ENCODE measurements at places on chromosomes 13 and 19. TPM values are rescaled to one million over a fixed set of nuclear protein-coding genes. Genes with fewer than 3 reads are reported as not detected.
A peak's percentile ranks its signal among the peaks of the same experiment; 100 is the strongest.

DNA sequence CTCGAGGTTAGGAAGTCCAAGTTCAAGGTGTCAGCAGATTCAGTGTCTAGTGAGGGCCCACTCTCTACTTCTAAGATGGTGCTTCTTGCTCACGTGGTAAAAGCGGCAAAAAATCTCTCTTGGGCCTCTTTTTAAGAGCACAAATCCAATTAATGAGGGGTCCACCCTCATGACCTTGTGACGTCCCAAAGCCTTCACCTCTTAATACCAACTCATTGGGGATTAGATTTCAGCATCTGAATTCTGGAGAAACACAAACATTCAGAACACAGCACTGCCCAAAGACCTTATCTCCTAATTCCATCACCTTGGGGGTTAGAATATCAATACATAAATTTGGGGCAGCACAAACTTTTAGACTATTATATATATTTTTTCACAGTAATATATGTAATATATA, 146.4 kb upstream of the GPC6 start:
- no peaks in the 10 kb centered on the region for H3K4me1 ChIP-seq
- H3K27ac ChIP-seq = no peak overlapping the region
- H3K4me3 ChIP-seq = no peak overlapping the region
- H3K27me3 ChIP-seq = no peaks in the 10 kb centered on the region
- no peak for DNase-seq

DNA sequence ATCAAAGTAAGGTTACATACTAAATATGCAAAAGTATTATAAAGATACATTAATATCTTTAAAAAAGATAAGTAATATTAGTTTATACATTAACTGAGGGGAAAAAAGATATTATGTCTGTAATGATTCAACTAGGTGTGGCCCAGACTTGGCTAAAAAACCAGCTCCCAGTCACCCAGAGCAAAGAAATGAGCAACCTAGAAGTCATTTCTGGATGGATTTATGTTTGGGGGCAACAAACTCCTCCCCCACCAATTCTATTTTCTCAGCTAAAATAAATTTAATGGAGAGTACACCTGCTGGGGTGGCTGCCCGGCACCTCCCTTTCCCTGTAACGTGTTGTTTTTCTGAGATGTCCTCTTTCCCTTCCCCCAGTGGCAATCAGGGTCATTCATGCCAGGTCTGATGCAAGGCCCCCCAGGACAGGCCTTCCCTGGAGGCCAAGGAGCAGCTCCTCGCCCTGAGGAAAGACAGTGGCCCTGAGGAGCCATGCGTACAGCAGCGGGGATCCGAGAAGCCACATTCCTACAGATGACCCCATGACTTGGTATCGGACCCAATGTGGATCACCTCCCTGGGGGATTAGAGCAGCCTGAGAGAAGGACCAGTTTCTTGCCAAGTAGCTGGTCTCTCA, 78.6 kb upstream of the DOCK9 start:
- no peak overlapping the region for H3K27ac ChIP-seq
- peaks cover 18% of the 10 kb centered on the region for H3K36me3 ChIP-seq
- no peaks in the 10 kb centered on the region for H3K27me3 ChIP-seq
- no peak for DNase-seq
- peaks cover 61% of the 10 kb centered on the region for H3K4me1 ChIP-seq

DNA sequence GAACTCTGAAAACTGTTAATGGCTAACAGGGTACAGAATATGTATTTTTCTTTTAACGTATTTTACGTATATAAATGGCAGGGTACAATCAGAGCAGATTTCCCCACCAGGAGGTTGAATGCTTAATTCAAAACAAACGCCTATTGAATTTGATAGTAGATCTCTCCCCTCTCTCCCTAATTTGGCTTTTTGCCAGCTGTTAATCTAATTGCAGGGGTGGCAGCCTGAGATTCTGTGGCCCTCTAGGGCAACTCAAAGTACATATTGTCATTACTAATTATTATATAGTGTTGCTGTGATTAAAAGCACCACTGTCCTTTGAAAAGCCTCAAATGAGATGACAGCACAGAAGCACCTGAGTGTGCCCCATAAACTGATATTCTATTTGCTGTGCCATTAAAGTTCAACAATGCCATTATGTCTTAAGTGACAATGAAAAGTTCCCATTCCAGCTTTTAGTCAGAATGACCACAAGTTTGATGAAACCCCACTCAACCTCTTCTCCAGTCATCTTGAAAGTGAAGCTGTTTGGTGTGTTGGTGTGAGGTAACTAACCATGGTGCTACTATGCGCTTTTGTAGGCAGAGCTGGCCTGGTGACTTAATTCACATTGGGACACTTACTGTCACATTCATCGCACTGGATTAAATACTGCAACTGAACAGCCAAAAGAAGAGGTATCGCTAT, 351.4 kb downstream of the KCNRG start:
- H3K27me3 ChIP-seq = peaks cover 47% of the 10 kb centered on the region
- DNase-seq = peak; percentile 84
- peaks cover 34% of the 10 kb centered on the region for H3K4me1 ChIP-seq
- H3K4me3 ChIP-seq = peak overlapping the region; percentile 68
- H3K27ac ChIP-seq = peak overlapping the region; percentile 84
- no peaks in the 10 kb centered on the region for H3K36me3 ChIP-seq

DNA sequence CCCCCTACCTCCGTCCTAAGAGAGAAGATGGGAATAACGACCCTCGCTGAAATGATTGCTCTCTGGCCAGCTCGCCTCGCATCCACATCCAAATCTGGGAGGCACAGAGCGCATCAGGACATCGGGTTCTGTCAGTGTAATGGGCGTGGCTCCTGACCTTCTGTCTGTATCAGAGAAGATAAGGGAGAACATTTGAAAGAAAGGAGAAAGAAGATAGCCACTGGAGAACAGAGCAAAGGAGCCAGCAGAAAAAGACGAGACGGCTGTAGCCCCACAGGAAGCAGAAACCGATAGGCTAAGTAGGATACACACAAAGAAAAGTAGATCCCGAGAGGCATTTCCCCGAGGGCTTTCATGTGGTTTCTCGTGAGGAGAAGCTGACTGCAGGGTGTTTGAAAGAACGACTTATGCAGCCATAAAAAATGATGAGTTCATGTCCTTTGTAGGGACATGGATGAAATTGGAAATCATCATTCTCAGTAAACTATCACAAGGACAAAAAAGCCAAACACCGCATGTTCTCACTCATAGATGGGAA, 14.0 kb upstream of the GJB2 start:
- H3K27me3 ChIP-seq = peaks cover 18% of the 10 kb centered on the region
- DNase-seq = peak; percentile 47
- no peaks in the 10 kb centered on the region for H3K36me3 ChIP-seq

DNA sequence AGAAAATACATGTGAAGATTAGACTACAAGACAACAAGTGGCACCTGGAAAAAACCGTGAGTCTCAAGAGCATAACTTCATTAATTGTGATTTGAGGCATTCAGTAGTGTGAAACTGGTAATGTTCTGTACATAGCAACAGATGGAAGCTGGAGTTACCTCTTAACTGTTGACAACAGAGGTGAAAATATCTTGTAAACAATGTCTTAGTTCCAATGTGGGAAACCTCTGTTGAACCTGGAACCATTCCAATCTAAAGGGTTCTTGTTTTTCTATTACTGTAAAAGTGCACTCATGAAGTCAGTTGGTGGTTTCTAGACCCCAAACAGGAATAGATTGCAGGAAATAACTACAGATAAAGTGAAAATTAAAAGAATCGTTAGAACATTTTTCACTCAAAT, 728.4 kb downstream of the SLITRK1 start:
- no peak overlapping the region for H3K27ac ChIP-seq
- no peaks in the 10 kb centered on the region for H3K27me3 ChIP-seq
- no peaks in the 10 kb centered on the region for H3K4me1 ChIP-seq
- no peaks in the 10 kb centered on the region for H3K36me3 ChIP-seq

DNA sequence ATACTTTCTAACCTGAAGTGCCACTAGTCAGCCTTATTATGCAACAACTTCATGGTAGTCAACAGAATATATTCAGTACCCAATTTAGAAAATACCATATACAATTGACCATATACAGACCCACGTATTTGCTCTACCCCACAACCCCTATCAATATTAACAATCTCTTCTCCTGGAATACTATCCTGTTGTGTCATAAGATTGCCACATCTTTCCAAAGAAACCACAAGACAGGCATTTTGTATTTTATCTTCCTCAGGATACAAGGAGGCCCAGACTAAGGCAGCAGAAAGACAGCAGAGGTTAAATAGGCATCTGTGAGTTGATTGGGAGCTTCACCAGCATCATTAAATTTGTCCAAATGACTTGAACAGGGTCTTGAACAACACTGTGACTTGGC, 4.5 kb downstream of the SPART start:
- peaks cover 20% of the 10 kb centered on the region for H3K4me1 ChIP-seq
- no peak overlapping the region for H3K4me3 ChIP-seq
- no peaks in the 10 kb centered on the region for H3K27me3 ChIP-seq
- DNase-seq = no peak

DNA sequence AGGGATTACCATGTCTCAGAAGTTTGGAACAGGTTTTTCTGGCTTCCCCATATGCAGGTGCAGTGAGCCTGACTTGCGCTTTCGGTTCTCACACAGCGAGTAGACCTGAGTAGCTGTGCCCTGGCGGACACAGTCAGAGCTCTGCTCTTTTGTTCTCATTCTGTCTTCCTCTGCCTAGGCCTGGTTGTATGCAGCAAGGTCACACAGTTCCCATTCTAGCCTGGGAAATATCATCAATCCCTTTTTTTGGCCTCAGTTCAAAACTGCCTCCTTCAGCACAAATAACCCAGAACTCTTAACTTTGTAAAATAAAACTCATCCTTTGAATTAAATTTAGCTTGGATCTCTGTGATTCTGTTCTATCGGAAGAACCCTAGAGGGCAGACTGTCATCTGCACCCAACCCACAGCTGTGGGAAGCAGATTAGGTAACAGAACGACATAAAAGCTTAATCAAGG, 10.2 kb downstream of the OXGR1 start:
- H3K27me3 ChIP-seq = peaks cover 6% of the 10 kb centered on the region
- H3K36me3 ChIP-seq = no peaks in the 10 kb centered on the region
- peak; percentile 61 for DNase-seq
- no peak overlapping the region for H3K27ac ChIP-seq

DNA sequence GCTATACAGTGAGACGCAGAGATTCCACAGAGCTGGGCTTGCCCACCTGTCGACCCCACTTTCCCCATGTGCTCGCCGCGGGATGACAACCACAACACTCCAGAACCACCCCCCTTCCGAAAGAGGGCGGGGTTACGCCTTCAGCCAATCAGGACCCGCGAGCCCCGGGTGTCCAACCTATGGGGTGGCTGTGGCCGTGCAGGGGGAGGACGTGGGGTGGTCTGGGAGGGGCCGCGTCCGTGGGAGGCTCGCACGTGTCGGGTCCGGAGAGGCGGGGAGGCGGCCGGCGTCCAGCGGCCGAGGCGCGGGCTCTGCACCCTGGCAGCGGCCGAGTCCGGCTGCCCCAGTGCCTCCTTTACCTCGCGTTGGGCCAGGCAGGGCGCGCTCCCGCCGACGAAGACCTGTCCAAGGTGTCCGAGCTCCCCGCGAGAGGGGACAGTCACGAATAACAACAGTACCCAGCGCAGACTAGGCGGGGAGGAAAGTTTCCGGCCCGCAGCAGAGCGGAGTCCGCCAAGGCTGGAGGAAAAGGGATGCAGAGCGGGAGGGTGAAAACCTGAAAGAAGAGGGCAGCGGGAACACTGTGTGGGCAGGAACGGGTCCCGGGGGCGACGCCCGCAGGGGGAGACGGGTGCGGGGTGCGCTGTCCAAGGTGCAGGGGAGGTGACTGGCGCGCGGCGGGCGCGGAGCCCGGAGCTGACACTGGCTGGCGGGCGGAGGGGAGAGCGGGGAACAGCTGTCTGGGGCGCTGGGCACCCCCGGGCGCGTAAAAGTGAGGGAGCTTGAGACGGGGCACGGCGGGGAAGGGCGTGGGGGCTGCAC, 911 bp downstream of the ENOX1 start:
- DNase-seq = peak; percentile 67
- H3K4me1 ChIP-seq = peaks cover 4% of the 10 kb centered on the region
- H3K27ac ChIP-seq = no peak overlapping the region

DNA sequence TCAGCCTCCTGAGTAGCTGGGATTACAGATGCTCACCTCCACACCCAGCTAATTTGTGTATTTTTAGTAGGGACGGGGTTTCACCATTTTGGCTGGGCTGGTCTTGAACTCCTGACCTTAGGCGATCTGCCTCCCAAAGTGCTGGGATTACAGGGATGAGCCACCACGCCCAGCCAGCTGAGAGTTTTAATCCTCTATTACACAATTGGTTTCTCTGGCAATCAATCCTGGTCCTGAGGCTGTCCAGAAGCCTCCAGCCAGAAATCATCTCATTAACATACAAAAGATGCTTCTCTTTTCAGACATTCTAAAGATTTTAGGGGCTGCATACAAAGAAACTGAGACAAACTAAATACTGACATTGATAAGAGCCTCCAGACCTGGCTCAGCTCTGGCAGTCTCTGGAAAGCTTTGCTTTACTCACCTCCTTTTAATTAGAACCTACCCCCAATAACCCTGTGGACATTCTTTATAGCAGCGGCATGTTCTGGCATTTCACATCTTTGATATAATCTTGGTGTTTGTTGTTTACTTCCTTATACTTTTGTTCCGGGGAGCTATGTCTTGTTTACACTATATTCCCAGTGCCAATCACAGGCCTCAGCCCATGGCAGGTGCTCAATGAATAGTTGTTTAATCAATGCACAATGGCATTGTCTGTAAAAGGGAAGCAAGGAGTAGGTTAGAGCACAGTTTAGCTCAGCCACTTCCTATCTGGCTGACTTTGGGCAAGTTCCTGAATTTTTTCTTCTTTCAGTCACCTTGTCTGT, 4.1 kb upstream of the ZNF724 start:
- H3K4me1 ChIP-seq = peaks cover 4% of the 10 kb centered on the region
- no peaks in the 10 kb centered on the region for H3K27me3 ChIP-seq
- no peak overlapping the region for H3K27ac ChIP-seq
- H3K36me3 ChIP-seq = peaks cover 34% of the 10 kb centered on the region
- no peak overlapping the region for H3K4me3 ChIP-seq

- H3K27ac ChIP-seq = no peak overlapping the region
- no peak for DNase-seq
- H3K27me3 ChIP-seq = no peaks in the 10 kb centered on the region
- H3K36me3 ChIP-seq = peaks cover 86% of the 10 kb centered on the region
- H3K4me3 ChIP-seq = no peak overlapping the region
These were observed 20.6 kb downstream of the ZNF558 start for GRCh38 chr19:8811315-8812172.

GRCh38 chr19:49113762-49114629, at the start of gene LIN7B:
LIN7B (plus strand) TSS chr19:49114370; CDS start chr19:49114405, 35 bp downstream.
- H3K36me3 ChIP-seq = peaks cover 10% of the 10 kb centered on the region
- H3K27me3 ChIP-seq = no peaks in the 10 kb centered on the region
- H3K27ac ChIP-seq = peak within 1 kb of the TSS; percentile 7
- DNase-seq = peak; percentile 95
- H3K4me3 ChIP-seq = peak within 1 kb of the TSS; percentile 84
- peaks cover 21% of the 10 kb centered on the region for H3K4me1 ChIP-seq

- no peak for DNase-seq
- no peak overlapping the region for H3K27ac ChIP-seq
- H3K4me3 ChIP-seq = no peak overlapping the region
- no peaks in the 10 kb centered on the region for H3K4me1 ChIP-seq
- H3K27me3 ChIP-seq = no peaks in the 10 kb centered on the region
- H3K36me3 ChIP-seq = peaks cover 10% of the 10 kb centered on the region
These were observed 163.6 kb downstream of the DIAPH3 start for GRCh38 chr13:60000081-60000480.

Gene ACER1
- total RNA-seq = not detected

Gene ODAD3
- 0.24 TPM for total RNA-seq

Gene ZNF563
- 3.0 TPM for total RNA-seq

Gene SERPINE3
- total RNA-seq = not detected

Gene URAD
- not detected for total RNA-seq

All from activated CD4-positive, alpha-beta T cell treated with anti-CD3 and anti-CD28 coated beads, Interleukin-2, amount 10 ng/mL, durations not matched to agents 24 days and 14 days (primary cell).